ENCODE measurements at places on chromosomes 4 and X. TPM values are rescaled to one million over a fixed set of nuclear protein-coding genes. Genes with fewer than 3 reads are reported as not detected.

Gene DIPK2B
- 12.2 TPM for total RNA-seq

Gene F8A3
- total RNA-seq: 1.7 TPM

Gene USP17L11
- not detected for total RNA-seq

Gene UGT2B17
- total RNA-seq: not detected

Gene DRP2
- total RNA-seq: 0.69 TPM

GRCh38 chrX:134024686-134025377 is 39.4 kb upstream of the GPC3 start:
- DNase-seq: peak; percentile 17

DNA sequence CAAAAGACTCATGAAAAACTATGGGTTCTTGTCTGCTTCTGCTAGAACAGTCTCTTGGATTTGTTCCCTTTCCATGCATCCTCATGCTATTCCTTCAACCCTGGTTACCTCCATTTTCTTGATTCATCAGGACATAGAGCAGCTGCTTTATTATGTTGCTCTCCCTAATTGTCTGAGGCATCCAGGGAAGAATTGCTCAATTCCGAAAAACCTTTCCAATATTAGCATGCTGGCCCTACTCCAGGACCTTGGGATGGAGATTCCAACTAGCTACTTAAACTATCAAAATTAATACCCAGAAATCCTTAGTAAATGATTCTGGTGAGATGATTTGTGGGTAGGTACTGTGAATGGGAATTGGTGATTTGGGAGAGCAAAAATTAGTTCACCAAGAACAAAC is 56.6 kb upstream of the FAM47B start:
- no peak for DNase-seq

DNA sequence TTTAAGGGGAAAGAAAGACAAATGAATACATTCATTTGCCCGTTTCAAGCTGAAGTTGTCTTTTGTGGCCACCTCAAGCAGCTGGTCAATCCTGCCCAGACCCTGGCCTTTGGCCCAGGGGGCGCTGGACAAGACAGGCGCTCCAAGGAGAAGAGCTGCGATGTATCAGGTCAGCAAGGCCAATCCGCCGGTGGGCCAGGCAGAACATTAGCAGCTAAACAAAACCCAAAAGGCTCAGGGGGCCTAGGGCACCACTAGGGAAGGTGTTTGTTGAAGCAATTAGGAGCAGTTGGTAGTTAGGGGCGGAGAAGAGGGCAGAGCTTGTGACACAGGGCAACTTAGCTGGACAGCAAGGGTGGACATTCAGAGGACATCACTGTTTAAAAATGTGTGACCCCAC is 60.8 kb upstream of the TMEM33 start:
- no peak for DNase-seq

DNA sequence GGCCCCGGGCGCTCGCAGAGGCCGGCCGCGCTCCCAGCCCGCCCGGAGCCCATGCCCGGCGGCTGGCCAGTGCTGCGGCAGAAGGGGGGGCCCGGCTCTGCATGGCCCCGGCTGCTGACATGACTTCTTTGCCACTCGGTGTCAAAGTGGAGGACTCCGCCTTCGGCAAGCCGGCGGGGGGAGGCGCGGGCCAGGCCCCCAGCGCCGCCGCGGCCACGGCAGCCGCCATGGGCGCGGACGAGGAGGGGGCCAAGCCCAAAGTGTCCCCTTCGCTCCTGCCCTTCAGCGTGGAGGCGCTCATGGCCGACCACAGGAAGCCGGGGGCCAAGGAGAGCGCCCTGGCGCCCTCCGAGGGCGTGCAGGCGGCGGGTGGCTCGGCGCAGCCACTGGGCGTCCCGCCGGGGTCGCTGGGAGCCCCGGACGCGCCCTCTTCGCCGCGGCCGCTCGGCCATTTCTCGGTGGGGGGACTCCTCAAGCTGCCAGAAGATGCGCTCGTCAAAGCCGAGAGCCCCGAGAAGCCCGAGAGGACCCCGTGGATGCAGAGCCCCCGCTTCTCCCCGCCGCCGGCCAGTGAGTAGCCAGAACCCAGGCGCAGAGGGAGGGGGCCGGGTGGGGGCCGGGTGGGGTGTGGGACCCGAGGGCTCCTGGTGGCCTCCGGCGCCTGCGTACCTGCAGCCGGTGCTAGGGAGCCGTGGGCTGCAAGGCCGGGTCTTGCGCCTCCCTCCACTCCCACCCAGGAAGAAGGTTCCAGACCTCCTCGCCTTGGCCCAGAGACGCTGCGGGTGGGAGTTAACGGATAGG is 534 bp downstream of the MSX1 start:
- DNase-seq: no peak

GRCh38 chrX:69506617-69507499 is 2.7 kb downstream of the NALF2 start:
- no peak for DNase-seq

GRCh38 chrX:47749185-47749967 is 87.3 kb upstream of the ZNF81 start:
- DNase-seq: no peak

DNA sequence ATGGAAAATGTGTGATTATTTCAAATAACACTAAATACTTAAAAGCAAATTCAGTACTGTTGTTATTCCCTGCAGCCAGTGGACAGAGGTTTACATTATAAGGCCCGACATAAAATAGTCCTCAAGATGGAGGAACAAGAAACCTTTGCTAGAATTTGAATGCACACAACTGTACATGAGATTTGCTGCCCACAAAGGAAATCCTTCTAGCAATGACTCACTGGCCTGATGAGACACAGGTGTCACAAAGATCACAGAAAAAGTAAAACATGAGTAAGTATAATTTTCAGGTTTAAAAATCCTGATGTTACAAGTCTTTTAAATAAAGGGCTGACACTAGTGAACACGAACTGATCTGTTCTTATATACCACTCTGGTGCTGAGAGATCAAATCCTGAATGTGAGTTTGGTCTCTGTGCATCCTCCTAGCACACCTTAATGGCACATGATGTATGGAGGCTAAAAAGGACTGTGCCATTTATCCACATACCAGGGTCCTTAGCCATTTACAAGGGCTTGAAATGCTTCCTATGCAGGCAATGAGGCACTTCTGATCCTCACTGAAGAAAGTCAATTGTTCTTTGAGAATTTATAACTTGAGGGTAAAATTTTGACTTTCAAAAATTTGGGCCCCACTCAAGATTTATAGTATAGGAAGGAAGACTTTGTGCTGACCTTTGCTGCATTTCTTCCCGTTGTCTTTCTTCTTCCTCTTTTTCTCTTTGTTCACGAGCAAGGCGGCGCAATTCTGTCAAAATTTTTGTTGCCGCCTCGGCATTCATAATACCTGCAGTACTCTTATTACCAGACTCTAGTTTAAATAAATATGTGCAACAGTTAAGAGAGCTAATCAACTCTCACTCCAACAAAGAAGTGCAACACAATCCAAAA is 23.0 kb downstream of the MAP7D3 start:
- no peak for DNase-seq

DNA sequence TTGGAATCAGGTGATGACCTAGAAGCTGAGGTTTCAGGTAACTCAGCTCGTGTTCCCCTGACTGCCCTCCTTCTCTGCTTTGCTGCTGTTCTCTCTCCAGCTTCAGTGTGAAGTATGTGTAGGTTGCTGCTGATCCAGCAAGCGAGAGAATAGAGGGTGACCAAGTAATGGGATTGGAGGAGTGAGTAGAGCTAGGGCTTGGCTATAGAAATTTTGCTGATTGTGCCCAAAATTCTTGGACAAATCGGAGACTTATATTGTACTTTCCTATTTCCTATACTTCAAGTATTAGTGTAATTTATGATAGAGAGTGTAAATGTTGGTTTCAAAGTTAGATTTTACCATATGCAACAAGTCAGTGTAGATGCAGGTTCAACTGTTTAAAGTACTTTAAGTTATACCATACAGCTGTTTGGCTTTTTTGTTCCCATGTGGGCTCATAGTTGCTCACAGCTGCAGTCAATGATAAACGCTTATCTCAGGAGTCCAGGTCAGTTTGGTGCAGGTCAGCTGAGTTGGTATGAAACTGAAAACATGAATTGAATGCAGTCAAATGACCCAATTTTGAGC is 48.0 kb downstream of the RAPGEF2 start:
- no peak for DNase-seq

GRCh38 chrX:18896680-18897544 is 87.0 kb downstream of the PHKA2 start:
- no peak for DNase-seq

DNA sequence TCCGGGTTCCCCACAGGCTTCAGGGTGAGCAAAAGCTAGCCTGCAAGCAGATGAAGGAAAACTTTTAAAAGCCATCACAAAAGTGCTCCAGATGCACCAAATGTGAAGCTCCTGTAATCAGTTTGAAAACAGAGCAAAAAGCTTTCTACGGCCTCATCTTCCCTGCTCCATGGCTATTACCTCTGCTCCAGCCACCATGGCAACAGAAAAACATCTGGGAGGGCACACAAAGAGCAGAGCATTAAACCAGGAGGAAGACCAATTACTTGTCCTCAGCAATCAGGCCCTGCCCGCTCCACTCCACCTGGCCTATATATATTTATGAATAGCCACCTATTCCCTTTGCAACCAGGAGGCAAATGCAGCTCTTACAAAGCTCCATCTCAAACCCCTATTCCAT is 33.6 kb downstream of the TMEM154 start:
- DNase-seq: no peak

- DNase-seq: no peak
Observed at GRCh38 chrX:136386826-136387225, 86.1 kb downstream of the ADGRG4 start.

GRCh38 chrX:71128166-71128833 is 9.9 kb downstream of the MED12 start:
- no peak for DNase-seq

DNA sequence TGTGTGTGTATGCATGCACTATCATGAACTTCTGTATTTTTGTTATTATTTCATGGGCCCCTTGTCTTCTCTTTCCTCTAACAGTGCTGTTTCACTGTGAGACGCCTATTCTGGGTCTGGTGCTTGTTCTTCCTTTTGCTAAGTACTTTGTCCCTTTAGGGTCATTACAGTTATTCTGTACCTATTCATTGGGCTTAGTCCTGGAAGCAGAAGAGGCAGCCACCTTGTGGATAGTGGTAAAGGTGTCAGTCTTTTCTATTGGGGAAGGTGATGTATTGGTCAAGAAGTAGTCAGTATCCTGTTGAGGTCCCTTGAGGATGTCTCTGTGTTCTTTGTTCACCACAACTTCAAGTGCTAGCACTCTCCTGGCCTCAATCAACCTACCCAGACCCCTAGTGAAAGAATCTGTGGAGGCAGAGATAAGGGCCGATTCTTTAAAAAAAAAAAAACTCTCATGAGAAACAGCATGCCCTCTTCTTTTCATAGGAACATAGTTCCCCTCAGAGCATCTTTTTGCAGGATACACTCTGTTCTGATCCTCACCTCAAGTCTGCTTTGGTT is 593.8 kb downstream of the SPRY1 start:
- DNase-seq: no peak
